ENCODE measurements at places on chromosomes 3 and 15.

- DNase-seq: no peak
These were observed 2.0 kb downstream of the CORO2B start for GRCh38 chr15:68580883-68581155.

- DNase-seq: no peak
These were observed 118.3 kb downstream of the TIGIT start for GRCh38 chr3:114411811-114412803.

GRCh38 chr3:132911741-132912415 is 126.3 kb upstream of the TMEM108 start:
- DNase-seq: no peak

- DNase-seq: no peak
These were observed 32.7 kb downstream of the SRPRB start for GRCh38 chr3:133838296-133838789.

- no peak for DNase-seq
These were observed 1398.0 kb upstream of the ALCAM start for GRCh38 chr3:103968751-103969150.

GRCh38 chr3:157248590-157249422 is 88.9 kb upstream of the CCNL1 start:
- no peak for DNase-seq

- no peak for DNase-seq
These were observed 11.4 kb downstream of the CHAC1 start for GRCh38 chr15:40964634-40965033.

GRCh38 chr3:19595884-19596283 is 338.1 kb downstream of the EFHB start:
- no peak for DNase-seq

GRCh38 chr3:129131465-129132088 is 10.0 kb upstream of the RAB43 start:
- no peak for DNase-seq

GRCh38 chr15:69537901-69538300 is 85.3 kb downstream of the RPLP1 start:
- DNase-seq: peak; percentile 50

DNA sequence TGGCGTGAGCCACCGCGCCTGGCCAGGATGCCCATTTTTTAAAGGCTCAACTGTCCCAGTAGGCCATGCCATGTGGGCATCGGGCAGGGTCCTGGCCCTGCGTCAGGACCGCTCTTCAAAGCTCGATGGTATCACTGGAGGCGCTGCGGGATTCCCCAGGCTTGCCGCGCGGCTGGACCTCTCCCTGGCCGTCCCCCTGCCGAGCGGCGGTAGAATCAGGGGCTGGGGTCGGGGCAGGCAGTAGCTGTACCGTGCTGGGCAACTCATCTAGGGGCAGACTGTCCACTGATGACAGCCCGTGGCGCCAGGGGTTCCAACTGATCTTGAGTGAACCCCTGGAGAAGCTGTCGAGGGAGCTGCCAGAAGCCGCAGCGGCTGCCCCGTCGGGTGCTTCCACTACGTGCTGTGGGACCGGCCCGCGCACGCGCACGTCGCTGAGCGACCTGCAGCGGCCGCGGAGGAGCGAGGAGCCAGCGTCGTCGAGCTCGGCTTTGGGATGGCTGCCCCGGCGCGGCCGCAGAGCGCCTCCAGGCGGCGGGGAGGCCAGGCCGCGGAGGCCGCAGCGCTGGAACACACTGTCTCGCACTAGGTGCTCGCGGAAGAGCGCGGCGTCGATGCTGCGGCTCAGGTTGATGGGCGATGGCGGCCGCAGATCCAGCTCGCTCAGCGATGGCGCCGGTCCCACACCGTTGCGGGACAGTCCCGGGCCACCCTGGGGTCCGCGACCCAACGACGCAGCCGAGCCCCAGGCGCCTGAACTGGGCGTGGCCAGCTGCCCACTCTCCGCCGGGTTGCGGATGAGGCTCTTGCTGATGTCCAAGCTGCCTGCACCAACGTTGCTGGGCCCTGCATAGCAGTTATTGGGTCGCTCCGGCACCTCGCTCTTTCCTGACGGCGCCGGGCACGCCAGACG is 5.8 kb downstream of the PRRT3 start:
- peak; percentile 97 for DNase-seq

DNA sequence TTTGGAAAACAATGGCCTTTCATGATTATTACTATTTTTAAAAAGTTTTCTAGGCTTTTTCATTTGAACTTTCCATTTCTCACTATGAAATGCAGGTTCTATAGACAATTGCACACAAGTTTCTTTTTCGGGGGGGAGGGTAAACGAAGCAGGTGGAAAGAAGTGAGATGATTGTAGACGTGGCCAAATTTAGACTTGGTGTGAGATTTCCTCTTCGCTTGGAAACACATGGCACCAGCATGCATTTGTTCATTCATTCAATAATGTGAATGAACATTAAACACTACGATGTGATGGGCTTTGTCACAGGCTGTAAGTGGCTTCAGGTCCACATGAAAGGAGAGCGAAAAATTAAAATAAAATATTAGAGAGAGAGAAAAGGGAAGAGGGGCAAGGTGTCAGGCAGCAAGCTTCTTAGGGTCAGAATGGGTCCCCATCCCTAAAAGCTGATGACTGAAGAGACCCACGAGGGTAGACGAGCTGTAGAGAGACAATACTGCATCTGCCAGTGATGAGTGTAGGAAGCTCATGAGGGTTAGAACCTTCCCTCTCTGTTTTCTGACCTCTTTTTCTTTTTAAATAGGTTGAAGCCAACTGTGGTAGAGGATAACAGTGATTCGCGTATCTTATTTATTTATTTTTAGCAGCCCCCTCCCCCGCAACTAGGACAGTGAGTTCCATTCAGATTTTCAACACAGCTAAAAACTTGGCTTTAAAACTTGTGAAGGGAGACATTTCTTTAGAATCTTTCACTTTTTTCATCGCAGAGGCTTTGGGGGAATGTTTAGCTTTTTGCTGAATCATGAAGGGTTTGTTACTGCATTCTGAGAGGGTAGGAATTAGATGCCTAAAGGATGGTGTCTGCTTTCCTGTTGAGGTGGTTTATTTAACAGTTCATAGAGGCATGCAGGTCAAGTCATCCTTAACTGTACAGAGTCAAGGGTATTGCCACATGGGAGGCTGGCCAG is 36.2 kb downstream of the GAP43 start:
- DNase-seq: no peak

DNA sequence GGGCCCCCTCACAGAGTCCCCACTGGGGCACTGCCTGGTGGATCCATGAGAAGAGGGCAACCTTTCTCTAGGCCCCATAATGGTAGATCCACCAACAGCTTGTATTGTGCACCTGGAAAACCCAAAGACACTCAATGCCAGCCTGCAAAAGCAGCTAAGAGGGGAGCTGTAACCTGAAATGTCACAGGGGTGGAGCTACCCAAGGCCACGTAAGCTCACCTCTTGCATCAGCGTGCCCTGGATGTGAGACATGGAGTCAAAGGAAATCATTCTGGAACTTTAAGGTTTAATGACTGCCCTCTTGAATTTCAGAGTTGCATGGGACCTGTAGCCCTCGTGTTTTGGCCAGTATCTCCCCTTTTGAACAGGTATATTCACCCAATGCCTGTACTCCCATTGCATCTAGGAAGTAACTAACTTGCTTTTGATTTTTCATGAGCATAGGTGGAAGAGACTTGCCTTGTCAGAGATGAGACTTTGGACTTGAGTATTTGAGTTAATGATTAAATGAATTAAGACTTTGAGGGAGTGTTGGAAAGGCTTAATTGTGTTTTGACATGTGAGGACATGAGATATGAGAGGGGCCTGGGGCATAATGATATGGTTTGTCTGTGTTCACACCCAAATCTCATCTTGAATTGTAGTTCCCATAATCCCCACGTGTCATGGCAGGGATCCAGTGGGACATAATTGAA is 900.9 kb upstream of the ROBO1 start:
- no peak for DNase-seq

DNA sequence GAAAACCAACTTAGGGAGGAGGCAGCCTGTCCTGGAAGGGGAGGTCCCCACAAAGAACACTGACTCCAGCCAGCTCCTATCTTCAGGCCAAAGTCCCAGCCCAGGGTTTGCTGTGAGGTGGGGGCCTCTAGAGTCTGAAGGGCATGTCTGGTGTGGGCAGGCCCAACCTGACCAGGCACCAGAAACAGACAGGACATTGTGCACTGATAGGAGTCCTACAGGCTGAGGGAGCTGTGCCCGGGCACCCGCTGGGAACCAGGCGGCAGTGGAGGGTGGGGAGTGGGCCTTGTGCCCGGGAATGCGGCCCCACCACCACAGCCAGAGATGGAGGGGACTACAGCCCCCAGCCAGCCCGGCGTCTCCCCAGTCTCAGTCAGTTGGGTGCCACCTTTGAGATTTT is 161.4 kb downstream of the WNT7A start:
- peak; percentile 29 for DNase-seq

GRCh38 chr3:143165211-143165610 is 45.6 kb downstream of the CHST2 start:
- no peak for DNase-seq

DNA sequence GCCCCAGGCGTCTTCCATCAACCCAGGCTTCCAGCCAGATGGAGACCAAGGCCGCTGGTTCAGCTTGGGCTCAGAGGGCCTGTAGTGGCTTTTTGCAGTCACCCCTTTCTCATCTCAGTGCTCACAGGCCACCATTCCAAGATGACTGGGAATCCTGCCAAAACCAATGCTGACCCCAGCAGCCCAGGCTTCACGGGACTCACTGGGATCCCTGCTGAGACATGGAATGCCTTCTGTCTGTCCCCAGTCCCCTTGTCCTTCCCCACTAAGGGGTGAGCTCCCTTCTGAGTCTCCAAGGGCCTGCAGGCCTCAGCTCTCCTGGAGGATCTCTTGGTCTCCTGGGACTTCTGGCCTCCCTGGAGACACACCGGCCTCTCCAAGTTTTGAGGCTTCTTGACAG is 77.4 kb upstream of the SEC13 start:
- no peak for DNase-seq

DNA sequence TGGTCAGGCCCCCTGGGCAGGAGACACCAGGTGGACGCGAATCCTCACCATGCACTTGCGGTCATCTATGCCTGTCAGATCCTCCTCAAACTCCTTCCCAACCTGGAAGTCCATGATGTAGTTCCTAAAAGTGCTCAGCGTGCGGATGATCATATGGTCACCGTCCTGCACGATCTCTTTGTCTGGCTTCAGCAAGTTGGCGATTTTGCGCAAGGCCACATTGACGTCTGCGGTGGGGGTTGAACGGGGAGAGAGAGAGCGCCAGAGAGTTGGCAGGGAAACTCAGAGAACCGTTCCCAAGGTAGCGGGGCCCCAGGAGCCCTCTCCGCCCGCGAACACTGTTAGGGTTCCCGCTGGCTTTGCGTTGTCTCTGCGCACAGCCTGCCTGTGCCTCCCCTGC is 809 bp downstream of the RBP1 start:
- no peak for DNase-seq

DNA sequence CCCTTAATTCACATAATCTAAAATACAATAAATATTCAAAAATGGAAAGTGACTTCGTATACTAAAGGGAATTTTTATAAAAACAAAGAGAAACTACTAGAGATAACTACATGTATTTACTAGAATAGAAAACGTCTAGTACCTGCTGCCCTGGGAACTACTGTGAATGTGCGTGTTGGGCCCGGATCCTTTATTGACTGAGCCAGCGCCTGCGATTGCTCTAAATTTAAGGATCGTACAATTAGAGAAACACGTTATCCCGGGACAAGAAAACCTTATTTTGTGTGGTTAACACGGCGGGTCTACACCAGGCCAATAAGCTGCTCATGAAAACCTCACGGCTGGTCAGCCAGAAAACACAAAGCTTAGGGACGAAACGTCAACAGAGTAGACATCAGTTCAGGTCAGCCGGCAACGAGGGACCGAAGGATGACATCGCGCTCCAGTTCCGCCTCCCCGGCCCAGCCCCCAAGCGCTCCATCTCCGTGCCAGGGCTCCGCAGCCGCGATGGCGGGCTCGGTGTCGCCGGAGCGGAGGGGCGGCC is 555 bp downstream of the TM2D3 start:
- DNase-seq: peak; percentile 42

DNA sequence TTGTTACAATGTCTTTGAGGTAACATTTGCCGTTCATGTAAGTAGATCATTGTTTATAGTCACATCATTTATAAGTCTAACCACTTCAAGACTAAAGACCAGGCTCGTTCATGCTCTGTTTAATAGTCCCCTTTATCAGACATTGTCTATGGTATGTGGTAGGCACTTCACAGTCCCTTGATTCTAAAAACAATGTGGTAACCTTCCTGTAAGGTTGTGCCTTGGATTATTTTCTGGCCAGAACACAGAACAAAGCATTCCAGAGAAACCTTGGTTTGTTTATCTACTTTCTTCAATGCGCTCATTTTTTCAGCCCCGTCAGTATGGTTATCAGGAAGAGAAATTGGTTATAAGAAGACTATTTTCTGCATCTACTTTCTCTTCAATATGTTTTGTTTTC is 16.3 kb upstream of the ST3GAL6 start:
- no peak for DNase-seq

GRCh38 chr3:139062918-139063317 is 18.2 kb upstream of the PRR23C start:
- no peak for DNase-seq

GRCh38 chr15:78977591-78978347 is 32.9 kb upstream of the CTSH start:
- DNase-seq: no peak

DNA sequence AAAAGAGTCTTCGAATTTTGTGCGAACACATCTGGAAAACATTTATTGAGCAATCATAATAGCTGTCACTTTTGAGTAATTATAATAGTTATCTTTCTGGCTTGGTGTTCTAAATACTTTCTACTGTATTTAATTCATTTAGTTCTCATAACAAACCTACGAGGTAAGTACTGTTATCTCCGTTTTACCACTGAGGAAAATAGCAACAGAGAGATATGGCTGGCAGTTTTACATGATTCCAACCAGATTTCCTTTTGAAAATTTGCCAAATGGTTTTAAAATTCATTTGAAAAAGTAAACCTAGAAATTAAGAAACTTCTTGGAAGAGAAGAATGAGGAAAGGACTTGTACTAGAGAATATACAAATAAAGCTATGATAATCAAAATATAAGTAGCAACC is 37.3 kb upstream of the MGA start:
- DNase-seq: no peak

GRCh38 chr3:167830007-167830406 is 94.5 kb downstream of the SERPINI1 start:
- no peak for DNase-seq

- no peak for DNase-seq
These were observed 4.2 kb downstream of the PTPN23 start for GRCh38 chr3:47385007-47385406.

- no peak for DNase-seq
These were observed 138.4 kb upstream of the TBL1XR1 start for GRCh38 chr3:177335728-177336127.

GRCh38 chr3:64215103-64215502 is 10.2 kb downstream of the PRICKLE2 start:
- no peak for DNase-seq

DNA sequence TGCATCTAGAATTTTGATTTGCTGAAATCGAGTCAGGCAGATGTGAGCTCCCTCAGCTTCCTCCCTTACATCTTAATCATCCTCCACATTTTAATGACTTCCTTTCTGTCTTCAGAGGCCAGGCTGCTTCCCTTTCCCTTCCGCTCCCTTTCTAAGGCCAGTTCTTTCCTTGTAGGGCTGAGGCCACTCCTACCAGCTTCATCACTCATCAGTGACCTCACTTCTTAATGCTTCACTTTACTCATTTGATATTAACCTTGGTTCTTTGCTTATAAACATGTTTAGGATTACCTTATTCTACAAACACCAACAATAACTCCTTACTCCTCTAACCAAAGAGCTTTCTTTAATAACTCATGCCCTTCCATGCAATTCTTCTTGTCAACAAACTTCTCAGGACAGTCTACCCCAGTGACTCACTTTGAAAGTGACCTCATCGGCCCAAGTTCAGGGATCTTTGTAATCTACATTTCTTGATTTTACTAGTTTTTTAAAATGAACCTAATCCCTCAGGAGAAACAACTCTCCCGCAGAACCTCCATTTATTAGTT is 23.9 kb downstream of the ILDR1 start:
- DNase-seq: no peak

All from D341Med (cell line).